Right lung (tissue), 10 donors: ENCODE measurements at places on chromosomes 13 and 19.

GRCh38 chr13:94119360-94119936 is 360.0 kb downstream of the DCT start:
- DNase-seq = peak; percentile 25

DNA sequence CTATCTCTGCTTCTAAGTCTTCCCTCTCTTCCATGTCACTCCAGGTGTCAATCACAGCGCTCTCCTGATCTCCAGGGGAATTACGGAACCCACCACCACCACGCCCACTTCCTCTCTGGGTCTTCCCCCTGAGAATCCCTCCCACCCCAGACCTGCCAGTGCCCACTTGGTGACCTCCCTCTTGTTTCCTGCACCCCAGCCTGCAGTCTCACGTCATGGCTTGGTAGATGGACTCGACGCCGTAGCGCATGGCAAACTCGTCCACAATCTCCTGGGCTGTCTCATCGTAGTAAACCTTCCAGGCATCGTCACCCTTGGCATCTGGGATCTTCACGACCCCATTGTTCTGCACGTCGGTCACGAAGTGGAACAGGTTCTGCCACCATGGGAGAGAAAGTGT is 47.0 kb downstream of the UNC13A start:
- DNase-seq = no peak

GRCh38 chr13:93234459-93234858 is 7.9 kb downstream of the GPC6 start:
- no peak for DNase-seq

DNA sequence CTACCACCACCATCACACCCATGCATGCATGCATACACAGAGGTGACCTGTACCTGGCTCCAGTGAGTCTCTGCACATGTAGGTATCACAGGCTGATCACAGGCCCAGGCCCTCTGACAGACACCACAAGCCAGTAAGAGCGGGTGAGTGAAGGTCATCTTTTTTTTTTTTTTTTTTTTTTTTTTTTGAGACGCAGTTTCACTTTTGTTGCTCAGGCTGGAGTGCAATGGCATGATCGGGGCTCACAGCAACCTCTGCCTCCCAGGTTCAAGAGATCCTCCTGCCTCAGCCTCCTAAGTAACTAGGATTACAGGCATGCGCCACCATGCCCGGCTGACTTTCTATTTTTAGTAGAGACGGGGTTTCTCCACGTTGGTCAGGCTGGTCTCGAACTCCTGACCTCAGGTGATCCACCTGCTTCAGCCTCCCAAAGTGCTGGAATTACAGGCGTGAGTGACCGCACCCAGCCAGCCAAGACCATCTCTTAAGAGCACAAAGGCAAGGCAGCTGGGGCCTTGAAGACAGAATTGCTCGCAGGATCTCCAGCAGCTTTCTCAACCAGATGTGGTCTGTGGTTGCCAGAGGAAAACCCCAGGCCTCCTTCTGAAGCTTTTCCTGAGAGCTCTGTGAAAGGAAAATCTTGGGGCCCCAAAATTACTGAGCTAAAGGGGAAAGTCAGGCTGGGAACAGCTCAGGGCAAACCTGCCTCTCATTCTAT is 3.2 kb upstream of the NKG7 start:
- no peak for DNase-seq

GRCh38 chr13:91292630-91293221 is 54.8 kb upstream of the MIR17HG start:
- DNase-seq = no peak

DNA sequence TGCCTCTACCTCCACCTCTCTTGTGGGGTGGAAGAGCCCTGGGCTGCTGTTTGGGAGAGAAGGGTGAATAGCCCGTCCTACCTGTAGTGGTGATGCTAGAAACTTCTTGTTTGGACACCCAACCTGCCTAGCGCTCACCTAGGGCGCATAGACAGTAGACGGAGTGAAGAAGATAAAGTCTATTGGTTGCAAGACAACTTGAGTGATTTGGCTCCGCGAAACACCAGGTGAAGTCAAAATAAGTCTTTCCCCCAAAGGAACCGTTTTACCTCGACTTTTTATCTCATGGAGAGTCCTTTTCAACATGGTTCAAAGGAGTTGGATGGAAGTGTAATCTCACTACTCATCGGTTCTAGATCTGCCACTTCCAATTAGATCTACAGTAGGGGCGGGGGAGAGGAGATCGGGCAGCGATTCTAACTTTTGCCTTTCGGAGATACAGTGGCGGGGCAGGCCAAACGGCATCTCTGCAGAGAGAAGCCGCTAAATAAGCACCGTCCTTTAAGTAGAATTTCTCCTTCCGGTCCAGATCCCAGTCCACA is 694 bp upstream of the ZIC5 start:
- DNase-seq = no peak

- no peak for DNase-seq
Observed at GRCh38 chr13:113592571-113592970, 8.0 kb downstream of the TFDP1 start.
